Choroid plexus epithelial cell (primary cell): ENCODE measurements at places on chromosomes 2 and 18.

- no peak for DNase-seq
Measured at GRCh38 chr2:8416849-8417832, 264.7 kb upstream of the ID2 start.

GRCh38 chr18:49048396-49049020 lies 97.7 kb upstream of the SMAD7 start:
- DNase-seq, result peak; percentile 82

- peak; percentile 30 for DNase-seq
Measured at GRCh38 chr2:130829015-130829414, 7.7 kb upstream of the ARHGEF4 start.

GRCh38 chr2:222281506-222281905 lies 17.3 kb downstream of the PAX3 start:
- DNase-seq, result no peak

DNA sequence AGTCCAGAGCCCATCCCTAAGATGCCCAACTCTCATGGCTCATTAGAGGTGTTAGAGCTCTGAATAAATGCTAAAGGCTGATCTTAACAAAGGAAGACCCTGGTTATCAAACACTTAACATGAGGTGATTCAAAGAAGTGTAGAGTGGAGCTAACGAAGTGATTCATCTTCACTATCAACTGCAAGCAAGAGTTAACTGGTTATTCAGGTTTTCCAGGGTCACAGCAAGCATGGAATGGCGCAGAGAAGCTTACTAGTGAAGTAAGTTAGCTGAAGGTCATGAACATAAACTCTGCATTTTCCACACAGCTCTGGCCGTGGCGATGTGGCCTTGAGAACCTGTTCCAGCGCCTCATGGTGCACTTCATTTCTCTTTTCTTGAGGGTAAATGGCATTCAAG lies 17.0 kb downstream of the RND3 start:
- DNase-seq, result no peak

DNA sequence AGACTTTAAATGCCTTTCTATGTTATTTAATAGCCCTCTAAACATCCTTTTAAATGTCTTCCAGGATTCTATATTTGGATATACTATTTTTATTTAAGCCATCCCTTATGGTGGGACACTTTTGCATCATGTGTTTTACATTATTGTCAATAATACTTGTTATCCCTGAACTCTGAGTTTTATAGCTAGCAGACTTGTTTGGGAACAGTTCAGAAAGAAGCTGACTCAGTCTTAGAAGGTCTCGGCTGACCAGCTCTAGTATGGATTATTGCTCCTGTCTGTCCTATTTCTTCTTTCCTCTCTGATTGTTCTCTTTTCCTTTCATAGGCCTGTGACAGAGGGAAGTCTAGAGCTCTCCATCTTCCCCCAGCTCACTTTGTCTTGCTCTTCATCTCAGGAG lies 77.3 kb upstream of the CXCR4 start:
- DNase-seq, result no peak

DNA sequence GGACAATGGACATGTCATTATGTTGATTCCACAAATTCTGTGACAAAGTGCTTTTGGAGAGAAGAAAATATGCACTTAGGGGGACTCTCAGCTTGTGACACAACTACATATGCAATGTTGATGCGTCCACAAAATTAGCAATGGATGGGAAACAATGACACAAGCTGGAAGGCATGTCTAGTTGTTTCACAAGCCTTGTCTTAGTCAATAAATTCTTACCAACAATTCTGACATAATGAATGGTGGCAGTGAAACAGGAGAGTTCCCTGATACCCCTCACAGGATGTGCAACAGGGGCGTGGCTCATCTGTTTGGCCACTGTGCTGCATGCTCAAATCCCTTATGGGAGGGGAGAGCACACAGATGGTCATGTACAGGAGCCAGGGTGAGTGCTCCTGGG lies 347.2 kb upstream of the DLGAP1 start:
- DNase-seq, result no peak

GRCh38 chr2:203590496-203590895 lies 55.4 kb upstream of the RAPH1 start:
- DNase-seq, result no peak

GRCh38 chr2:197706839-197707207 lies 1.7 kb downstream of the MARS2 start:
- DNase-seq, result no peak

DNA sequence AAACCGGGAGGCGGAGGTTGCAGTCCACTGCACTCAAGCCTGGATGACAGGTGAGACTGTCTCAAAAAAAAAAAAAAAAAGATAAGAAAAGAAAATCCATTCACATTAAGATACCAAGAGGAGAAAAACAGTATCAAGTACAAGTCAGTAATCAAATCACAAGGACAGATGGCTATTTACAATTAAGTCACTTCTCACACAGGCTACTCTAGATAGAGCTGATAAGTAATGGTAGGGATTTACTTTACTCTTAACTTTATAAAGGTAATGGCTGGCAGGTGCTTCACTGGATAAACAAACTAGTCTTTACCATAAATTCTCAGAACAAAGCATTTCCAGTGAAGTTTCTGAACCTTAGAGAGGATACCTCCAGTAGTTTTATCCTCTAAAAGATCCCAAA lies 11.5 kb downstream of the SF3B1 start:
- DNase-seq, result no peak

GRCh38 chr2:47221039-47221438 lies 65.9 kb upstream of the STPG4 start:
- DNase-seq, result peak; percentile 97

- DNase-seq, result no peak
Measured at GRCh38 chr2:61149074-61149473, 12.9 kb upstream of the C2orf74 start.

- DNase-seq, result peak; percentile 28
Measured at GRCh38 chr2:151827564-151828142, 568 bp downstream of the ARL5A start.

- peak; percentile 86 for DNase-seq
Measured at GRCh38 chr18:23825978-23826405, 136.7 kb downstream of the LAMA3 start.

- no peak for DNase-seq
Measured at GRCh38 chr2:60862642-60863041, 18.7 kb upstream of the REL start.

GRCh38 chr18:48581206-48581605 lies 42.4 kb downstream of the CTIF start:
- no peak for DNase-seq

GRCh38 chr2:128390256-128390990 lies 71.8 kb upstream of the HS6ST1 start:
- no peak for DNase-seq

DNA sequence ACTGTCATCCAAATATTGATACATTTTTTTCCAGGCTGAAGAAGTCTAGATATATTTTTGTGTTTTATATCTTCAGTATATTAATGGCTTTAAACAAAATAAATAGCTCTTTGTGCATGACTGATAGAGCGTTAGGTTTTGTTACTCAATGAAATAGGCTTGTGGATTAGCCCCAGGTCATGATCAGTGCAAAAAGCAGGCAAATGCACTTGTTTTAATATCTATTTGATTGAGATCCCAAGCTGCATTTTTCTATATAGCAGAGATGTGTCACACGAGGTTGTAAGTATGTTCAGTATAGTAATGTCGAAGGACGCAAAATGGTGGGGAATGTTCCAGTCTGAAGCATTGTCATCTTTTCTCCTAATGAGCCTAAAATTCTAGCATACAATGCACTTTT lies 198.5 kb downstream of the ZNF407 start:
- no peak for DNase-seq

- no peak for DNase-seq
Measured at GRCh38 chr2:102588213-102588939, 31.0 kb upstream of the SLC9A2 start.

DNA sequence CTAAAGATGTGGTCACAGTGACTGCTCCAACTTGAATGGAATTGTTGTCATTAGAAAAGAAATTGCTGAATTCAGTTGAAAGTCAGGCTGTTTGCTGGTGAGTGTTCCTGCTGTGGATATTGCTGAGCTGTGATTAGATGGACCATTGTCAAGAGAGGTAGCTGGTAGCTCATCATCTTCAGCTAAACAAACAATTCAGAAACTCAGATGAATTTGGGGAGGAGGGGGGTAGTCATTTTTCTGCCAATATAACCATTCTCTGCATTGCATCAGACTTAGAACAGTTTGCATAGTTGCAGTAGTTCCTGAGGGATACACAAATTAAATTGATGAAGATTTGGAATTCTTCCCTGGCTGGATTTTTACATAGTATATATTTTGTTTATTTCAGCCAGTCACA lies 108.3 kb downstream of the MTCL1 start:
- DNase-seq, result peak; percentile 50

DNA sequence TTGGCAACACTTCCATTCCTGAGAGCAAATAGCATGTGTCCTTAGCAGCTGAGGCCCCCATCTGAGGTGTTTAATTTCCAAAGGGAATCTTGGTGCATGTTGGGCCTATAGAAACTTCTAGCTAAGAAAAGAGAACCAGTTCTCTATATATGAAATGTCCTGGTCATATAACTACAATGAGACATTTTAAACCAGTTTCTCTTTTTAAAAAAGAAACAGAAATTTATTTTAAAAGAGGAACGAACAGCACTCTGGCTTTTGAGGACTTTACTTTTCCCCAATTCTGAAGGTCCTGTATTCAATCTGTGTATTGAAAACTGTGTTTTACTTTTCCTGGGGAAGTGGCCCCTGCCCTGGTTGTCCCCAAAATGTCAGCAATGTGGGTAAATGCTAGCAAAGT lies 309.5 kb upstream of the STON1 start:
- no peak for DNase-seq

GRCh38 chr2:32614084-32614483 lies 13.8 kb upstream of the TTC27 start:
- DNase-seq, result no peak

GRCh38 chr2:73253400-73253799 lies 19.3 kb downstream of the CCT7 start:
- DNase-seq, result no peak

DNA sequence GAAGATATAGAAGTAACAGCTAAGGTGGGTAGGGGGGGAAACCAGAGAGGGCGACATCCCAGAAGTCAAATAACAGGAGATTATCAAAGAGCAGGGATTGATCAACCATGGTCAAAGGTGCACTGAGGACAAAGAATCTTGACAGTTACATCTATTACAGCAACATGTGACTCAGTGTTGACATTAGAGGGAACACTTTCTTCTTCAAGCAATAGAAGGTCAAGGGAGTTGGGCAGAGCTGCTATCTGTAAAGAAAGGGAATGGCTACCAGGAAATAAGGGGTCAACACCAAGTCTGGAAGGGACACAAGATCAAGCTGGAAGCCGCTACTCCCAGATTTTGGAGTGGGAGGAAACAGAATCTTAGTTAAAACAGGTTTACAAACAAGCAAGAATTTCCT lies 611.0 kb downstream of the TSN start:
- no peak for DNase-seq

DNA sequence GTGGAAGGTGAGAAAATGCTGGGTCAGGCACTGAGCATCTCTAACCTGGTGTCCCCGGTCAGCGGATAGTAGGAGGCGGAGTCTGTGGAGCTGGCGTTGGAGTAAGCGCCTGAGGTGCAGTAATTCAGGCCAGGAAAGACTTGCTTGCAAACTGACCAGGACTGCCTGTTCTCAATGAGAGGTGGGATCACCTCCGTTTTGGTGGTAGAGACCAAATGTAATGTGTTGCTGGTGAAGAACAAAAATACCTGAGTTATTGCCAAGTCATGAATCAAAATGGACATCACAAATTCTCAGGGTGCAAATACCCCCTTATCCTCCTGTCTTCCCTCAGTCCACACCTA lies 24.2 kb downstream of the APOB start:
- no peak for DNase-seq

DNA sequence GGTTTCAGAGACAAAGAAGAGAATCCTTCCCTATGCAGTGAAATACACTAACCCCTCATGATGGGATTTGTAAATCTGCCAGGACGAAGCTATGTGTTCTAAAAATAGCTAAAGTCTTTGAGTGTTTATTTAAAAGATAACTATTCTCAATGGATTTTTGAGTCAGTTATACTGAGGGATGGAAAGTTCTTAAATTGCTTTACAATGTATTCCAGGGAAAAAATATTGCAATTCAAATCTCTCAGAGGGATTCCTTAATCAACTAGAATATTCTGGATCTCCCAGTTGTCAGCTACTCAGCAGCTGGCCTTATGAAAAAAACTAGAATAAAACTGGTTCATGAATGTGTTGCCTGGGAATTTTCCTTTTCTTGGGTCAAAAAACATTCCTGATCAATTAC lies 312.4 kb downstream of the PLCL1 start:
- DNase-seq, result peak; percentile 44

DNA sequence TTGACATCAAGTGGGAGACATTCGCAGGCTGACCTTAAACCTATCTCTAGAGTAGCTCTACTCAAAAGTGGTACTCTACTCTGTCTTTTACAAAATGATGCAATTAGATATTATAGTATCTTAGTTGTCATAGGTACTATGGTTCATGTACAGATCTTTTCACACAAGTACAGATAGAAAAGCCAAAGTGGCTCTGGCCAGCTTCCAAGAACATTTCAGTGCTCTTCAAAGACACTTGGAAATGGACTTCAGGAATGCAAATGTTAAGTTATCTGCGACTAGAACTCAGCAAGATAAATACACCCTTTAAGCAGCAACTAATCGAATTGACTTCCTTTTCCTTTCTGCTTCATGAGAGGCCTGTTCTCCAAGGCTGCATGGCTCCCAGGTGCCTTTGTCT lies 718.7 kb upstream of the FAM98A start:
- peak; percentile 2 for DNase-seq

- peak; percentile 80 for DNase-seq
Measured at GRCh38 chr18:40851014-40851429, 1104.0 kb upstream of the PIK3C3 start.

GRCh38 chr2:142722086-142722485 lies 155.4 kb upstream of the KYNU start:
- no peak for DNase-seq

- DNase-seq, result no peak
Measured at GRCh38 chr2:67463810-67464209, 66.7 kb downstream of the ETAA1 start.

DNA sequence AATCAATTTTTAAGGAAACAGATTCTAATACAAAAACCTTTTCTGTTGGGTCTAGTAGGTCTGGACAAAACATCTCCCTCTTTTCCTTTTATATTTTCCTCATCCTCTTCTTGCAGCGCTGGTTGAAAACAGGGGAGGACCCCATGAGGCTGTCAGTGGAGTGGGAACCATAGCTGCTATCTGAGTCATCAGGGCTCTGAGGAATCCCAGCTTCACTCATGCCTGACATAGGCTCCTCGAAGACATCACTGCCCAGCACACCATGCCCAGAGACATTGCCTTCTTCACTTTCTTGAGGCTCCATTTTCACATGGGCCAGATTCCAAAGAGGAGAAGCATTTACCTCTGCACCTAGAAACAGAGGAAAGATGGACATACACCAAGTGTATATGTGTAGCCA lies 10.0 kb downstream of the SUPT7L start:
- DNase-seq, result peak; percentile 71

GRCh38 chr2:118169359-118170005 lies 81.2 kb downstream of the INSIG2 start:
- DNase-seq, result peak; percentile 9
